ENCODE measurements at places on chromosomes 4 and X.
A peak's percentile ranks its signal among the peaks of the same experiment; 100 is the strongest.

- no peak for DNase-seq
These were observed 48.4 kb downstream of the RWDD4 start for GRCh38 chr4:183610613-183611012.

DNA sequence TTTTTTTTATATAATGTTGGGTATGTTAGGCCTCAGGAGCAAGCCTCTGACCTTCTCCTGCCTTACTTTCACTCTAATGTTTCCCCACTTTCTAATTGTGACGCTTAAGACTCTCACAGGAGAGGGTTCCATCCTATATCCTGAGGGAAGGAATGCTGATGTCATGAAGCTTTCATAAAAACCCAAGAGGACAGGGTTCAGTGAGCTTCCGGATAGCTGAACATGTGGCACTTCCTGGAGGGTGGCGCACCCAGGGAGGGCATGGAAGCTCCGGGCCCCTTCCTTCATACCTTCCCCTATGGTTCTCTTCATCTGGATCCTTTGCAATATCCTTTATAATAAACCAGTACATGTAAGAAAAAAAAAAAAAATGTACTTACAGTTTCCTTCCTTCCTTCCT is 48.0 kb upstream of the TMPRSS11E start:
- no peak for DNase-seq

- no peak for DNase-seq
These were observed 250.3 kb upstream of the ARSJ start for GRCh38 chr4:114229706-114230105.

GRCh38 chr4:163317110-163317509 is 15.3 kb downstream of the NPY1R start:
- DNase-seq: no peak

- no peak for DNase-seq
These were observed 775.9 kb downstream of the CENPC start for GRCh38 chr4:66769441-66769840.

DNA sequence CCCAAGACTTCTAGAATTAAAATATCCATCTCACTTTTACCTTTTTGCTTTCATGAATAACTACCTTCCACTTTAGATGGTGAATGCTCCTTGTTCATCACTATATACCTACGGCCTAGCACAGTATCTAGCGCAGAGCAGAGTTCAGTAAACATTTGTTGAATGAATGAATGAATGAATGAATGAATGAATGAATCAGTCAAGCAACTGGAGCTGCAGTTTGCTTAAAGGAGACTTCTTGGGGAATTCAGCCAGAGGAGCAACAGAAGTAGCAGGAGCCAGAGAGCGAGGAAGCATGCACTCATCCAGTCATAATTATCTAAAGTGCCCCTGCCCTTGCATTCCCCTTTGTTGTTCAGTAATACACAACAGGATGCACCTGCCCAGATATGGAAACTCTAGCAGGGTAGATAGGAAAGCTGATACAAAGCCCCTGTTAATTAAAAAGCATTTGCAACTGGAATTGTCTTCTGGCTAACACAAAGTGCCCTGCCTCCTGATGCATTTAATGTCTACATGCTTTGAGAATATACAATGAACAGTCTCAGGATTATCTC is 103.0 kb upstream of the MBNL3 start:
- no peak for DNase-seq

DNA sequence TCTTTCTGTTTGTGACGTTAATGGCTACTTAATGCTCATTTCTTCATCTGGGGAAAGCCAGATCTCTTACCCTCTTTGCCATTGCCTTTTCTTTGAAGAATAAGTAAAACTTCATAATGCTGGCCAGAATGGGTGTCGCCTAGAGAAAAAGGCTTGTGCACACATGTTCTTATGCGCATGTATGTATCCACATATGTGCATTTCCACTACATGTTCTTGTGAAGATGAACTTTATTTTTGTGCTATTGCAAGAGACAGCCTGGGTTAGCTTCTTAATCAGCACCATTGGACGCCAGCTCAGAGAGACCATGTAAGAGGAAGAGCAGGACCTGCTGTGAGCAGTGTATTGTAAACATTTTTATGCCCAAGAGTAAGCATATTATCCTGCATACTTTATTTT is 178.7 kb downstream of the SPRY1 start:
- DNase-seq: no peak

- DNase-seq: peak; percentile 54
These were observed 100.4 kb downstream of the MAMLD1 start for GRCh38 chrX:150463566-150463965.

DNA sequence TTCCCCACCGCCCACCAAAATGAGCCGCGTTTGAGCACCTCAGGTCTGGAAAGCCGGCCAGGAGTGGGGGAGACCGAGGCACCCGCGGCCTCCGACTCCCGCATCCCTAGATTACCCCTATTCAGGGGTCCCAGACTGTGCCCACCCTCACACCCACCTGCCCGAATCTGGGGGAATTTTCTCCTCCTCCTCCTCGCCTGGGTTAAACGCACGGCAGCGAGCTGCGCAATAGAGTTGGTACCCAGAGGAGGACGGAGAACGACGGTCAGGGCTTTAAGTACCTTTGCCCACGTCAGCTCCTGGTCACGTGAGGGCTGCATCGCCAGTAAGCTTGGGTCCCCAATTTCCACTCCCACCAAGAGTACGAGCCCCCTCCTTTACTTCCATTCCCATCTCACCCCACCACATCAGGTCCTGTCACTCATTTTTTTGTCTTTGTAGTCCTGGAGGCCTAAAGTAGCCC is at the start of gene ARMCX2:
ARMCX2 (minus strand) TSS at position 250 of the 463 bp plus-strand sequence. CDS start 2,262 bp downstream, outside the sequence.
- no peak for DNase-seq
